ENCODE measurements at places on chromosomes 7 and 10.

DNA sequence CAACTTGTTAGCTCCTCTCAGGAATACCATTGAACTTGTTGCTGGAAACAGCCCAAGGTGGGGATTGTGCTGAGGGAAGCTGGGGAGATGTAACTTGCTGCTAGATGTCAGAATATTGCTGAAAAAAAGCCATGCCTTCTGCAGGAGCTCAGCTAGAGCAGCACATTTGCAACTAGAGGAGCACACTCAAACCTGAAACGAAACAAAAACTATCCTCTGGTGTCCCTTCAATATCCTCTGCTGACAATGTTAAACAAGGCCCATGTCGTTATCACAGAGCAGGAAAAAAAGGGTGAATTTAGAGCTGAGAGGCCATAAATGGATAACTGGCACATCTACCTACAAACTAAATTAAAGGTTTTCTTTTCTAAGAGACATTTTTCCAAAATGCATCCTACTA is 53.7 kb upstream of the MACC1 start:
- no peak for DNase-seq

- no peak for DNase-seq
Observed at GRCh38 chr7:44244282-44244681, 43.5 kb downstream of the YKT6 start.

GRCh38 chr10:486666-487322 is 202.7 kb downstream of the DIP2C start:
- no peak for DNase-seq

DNA sequence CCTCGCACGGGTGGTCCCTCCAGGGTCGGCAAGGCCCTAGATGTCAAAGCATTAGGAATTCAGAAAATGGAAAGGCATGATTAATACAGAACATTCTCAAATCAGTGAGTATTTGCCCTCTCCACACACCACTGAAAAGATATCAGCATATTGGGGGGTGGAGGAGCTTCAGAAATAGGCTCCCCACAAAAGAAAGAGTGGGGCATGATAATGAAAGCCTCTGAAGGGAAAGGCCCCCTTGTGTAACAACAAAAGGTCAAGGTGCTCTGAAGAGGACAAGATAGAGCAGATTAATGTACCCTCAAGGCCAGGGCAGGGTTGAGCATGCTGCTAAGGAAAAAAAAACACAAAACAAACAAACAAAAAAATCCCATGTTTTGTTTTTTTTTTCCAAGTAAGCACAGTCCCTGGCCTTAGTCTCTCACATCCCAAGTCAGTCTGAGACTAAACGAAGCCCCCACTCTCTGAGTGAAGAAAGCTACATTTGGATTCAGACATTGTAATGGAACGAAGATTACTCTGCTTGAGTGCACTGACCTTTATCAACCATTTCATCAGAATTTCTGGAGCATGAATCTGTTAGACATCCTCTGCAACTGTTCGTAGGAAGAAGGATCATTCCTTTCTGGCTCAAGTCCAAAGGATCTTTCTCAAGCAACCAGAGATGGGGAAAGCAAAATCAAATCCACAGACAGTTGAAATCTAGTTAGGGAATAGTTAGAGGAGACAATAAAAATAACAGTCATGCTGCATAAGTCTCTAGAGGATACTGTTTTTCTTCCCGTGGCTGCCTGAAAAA is 27.4 kb upstream of the DGKI start:
- DNase-seq: peak; percentile 83

GRCh38 chr10:114095559-114096337 is 52.1 kb downstream of the ADRB1 start:
- DNase-seq: no peak

GRCh38 chr7:78299088-78299487 is 500.5 kb downstream of the PHTF2 start:
- no peak for DNase-seq

- DNase-seq: no peak
Observed at GRCh38 chr10:77291596-77292505, 345.8 kb downstream of the KCNMA1 start.
